HAP-1 (cell line): ENCODE measurements at places on chromosomes 7 and 10.

DNA sequence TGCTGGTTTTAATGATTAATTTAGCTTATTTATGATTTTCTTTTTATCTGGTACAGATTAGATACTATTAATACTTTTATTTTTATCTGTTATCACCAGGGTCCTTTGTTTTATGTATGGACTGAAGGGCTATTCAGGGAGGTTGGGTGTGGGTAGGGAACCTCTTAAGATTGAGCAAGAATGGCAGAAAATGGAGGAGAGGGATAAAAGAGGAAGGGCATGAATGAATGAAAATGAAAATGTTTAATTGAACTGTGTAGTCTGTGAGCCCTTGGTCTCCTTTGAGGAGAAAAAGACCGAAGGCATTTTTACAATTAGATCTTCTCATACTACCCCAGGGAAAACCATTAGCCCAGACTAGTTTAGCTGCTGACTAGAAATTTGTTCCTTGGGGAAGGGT, 93.1 kb downstream of the CDK14 start:
- no peak for DNase-seq

DNA sequence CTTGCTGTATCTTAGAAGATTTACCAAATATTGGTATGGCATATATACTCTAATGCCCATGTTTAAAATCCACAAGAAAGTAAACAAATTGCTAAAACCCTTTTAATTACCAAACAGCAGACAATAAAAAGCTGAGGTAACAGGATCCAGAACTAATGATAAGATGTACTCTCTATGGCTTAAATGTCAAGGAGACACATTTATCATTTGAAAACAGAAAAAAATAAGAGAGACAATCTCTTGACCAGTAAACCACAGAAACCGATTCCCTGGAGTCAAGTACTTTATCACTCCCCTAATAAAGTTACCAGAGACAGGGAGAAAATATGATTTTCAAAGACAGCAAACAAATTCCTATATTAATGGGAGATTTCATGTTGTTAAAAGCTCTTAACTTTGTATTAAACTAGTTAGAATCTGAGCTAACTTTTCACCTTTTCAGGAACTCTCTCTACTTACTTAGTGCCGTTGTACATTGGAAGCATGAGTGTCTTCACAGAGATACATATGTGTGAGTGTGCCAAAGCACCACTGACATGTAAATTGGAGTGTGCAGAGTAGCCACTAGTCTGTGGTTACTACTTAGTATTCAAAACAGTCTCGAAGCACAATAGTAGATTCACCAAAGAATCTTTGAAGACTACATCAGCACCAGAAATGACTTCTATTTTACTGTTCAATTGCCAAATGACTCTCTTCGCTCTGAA, 44.2 kb downstream of the TSPAN12 start:
- DNase-seq: no peak

DNA sequence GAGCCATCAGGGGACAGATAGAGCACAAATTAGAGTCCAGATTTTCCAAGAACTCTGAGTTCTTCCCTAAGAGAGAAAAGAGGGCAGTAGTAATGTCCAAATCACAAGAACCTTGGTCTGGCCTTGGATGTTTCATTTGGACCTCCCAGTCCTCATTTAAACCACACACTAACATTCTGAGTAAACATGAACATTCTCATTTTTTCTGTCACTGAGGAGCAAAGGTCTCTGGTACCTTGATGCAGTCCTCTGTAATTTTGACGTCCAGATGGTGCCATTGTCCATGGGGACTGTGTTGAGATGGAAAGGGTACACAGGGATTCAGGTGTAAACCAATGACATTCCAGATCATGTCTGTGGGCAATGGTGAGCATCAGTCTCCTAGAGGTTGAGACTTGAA, 225.4 kb upstream of the PHYHIPL start:
- DNase-seq: no peak

DNA sequence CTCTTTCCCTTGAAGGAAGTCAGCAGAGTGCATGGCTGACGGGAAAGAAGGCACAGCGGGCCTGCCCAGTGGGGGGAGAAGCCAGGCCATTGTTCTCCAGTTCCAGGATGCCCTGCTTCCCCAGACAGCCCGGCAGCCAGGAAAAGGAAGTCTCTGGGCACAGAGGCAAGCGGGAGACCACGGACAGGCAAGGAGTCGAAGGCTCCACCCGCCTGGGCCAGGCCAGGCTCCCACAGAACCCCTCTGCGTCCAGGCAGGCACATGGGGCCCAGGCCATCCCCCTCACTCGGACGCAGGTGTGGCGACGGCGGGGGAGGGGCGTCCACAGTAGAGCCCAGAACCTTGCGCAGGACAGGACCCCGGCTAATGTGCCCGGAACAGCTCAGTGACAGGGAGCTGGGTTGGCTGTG, 8.7 kb downstream of the GPR146 start:
- DNase-seq: no peak

DNA sequence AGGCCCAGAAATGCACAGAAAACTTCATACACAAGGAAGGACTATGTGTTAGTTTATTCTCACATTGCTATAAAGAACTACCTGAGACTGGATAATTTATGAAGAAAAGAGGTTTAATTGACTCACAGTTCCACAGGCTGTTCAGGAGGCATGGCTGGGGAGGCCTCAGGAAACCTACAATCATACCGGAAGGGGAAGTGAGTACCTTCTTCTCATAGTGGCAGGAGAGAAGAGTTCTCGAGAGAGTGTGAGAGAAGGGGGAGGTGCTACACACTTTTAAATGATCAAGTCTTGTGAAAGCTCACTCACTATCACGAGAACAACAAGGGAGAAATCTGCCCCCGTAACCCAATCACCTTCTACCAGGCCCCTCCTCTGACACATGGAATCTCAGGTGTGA, 16.8 kb upstream of the RAMP3 start:
- no peak for DNase-seq

- no peak for DNase-seq
These were observed 27.1 kb upstream of the GJD4 start for GRCh38 chr10:35577926-35578617.

DNA sequence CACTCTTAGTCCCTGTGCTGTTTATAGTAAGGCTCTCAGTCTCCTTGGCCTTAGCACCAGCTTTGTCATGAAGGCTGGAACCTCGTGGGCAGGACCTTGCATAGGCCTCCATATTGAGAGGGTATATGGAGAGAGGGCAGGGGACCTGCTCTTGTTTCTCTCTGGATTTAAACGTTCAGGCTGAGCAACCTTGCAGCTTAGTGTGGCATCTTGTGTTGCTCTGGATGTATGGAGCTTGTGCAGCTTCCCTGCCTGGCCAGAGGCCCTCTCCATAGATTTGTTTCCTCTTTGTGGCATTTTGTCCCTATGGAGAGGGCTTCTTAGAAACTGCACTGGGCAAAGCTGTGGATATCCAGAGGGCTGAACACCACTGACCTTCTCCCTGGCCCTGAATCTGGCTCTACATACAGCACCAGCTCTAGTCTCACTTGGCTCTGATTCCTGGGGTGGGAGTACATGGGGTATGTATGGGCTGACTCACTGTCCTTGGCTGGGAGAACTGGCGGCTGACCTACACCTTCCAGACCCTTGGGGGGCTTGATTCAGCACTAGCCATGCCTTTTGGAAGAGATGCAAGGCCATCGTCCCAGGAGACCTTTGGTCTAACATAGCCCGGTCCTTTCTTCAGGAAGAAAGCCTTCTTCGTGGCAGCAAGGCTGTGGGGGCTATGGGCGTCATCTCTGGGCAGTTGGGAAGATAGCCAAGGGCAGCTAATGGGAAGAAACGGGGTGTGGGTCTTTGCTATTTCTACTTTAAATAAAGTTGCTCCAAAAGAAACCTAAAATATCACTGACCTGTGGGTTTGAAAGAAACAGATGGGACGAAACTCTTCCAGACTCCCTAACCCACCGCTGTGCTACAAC, 30.5 kb downstream of the ITPRIP start:
- no peak for DNase-seq

DNA sequence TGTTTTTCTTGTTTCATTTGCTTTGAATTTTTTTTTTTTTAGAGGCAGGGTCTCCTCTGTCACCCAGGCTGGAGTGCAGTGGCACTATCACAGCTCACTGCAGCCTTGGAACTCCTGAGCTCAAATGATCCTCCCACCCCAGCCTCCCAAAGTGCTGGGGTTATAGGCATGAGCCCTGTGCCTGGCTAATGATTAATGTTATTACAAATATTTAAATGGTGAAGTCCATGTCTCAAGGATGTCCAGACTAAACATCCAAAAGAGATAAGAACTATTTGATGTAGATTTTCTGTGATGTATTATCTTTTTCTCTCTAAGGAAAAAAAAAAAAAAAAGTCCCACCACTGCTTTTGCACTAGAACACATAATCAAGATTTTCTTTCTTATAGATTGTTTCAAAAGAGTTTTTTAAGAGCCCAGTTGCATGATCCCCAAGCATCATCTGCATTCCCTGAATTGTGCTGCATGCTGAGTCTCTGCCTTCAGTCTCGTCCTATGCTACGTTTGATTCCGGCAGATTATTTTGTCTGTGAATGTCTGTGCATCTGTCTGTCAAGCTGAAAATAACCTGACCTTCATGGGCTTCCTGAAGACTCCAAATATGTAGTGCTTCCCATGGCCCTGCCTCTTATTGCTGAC, 33.4 kb downstream of the MACROH2A2 start:
- DNase-seq: no peak

DNA sequence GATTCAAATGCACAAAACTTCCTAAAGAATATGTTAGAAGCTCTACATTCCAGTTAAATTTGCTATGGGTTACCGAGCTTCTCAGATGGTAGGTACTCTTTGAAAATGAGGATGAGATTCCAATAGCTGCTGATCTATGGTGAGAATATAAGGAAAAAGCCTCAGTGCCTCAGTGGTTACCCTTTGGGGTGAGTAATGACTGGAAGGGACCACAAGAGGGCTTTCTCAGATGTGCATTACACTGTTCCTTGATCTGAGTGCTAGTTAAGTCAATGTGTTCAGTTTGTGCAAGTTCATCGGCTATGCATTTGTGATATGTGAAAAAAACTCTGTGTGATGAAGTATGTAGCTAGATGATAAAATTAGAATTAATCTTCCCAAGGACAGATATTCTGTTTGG, 3.5 kb downstream of the NRCAM start:
- DNase-seq: peak; percentile 59

GRCh38 chr7:158420591-158421340, 166.9 kb downstream of the PTPRN2 start:
- DNase-seq: no peak

DNA sequence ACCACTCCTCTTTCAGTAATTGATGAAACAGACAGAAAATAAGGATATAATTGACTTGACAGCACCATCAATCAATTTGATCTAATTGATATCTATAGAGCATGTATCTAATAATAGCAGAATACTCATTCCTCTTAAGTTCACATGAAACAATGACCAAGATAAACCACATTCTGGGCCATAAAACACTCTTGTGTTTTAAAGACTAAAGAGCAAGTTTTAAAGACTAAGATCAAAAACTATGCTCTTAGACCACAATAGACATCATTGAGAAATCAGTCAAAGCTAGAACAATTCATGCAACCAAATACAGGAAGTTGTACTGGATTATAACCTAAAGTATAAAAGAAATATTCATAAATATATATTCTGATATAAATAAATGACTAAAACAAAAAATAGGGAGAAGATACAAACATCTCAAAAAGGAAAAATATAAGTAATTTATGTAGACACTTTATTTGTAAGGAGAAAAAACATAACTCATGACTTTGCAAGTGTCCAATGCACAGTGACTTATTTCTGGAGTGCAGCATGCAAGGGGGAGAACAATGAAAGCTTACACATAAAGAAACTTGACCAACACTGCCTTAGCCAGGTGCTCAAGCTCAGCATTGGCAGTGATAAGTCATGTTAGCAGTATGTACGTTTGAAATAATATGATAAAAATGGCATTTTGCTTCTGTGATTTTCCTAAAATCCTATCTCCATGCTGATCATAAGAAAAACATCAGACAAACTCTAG, 312.7 kb upstream of the IGFBP3 start:
- no peak for DNase-seq

DNA sequence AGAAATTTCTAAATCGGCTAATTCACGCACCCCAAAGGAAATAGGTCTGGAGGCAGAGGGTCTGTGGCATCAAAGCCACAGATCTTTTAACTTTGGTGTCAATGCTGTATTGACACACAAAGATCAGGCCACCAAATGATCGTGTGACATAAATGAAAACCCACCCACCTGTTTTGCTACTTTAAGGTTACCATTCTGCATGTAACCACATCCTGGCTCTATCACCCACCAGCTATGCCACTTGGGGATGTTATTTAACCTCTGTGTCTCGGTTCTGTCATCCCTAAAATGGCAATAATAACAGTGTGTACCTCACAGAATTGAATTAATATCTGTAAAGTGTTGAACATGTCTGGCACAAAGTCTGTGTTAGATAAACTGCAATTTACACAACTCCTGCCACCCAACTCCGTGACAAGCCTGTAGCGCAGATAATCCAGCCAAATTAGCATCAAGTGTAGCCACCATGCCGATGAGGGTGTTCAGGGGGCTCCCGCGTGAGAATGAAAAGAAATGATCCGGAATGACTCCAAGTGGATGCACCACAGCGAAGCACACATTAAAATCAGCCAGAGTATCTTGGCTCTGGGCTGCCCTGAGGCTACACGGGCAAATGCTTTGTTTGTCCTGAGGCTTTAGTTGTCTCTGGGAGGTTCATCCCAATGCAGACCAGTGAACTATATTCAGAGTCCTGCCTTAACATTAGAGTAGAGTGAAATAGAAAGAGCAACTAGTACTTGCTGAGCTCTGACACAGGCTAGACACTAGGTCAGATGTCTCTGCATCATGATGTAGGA, 158.4 kb upstream of the NEBL start:
- DNase-seq: no peak

GRCh38 chr10:123884907-123885381, 6.7 kb downstream of the CPXM2 start:
- DNase-seq: no peak

DNA sequence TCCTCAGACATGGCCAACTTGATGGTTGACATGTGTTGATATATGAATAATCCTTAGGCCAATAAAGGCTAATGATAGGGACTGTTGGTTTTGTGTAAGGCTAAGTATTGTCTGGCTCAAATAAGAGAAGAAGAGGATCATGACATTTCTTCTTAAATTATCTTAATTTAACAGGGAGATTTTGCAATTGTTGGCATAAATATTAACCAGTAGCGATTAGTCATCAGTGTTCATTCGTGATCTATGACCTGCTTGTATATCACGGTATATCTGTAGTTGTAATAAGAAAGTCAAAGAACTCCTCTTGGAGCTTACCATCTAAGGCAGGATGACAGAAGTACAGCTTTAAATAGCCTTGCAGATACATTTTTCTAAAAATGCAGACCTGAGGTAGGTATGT, 196.4 kb downstream of the CREB5 start:
- DNase-seq: no peak

DNA sequence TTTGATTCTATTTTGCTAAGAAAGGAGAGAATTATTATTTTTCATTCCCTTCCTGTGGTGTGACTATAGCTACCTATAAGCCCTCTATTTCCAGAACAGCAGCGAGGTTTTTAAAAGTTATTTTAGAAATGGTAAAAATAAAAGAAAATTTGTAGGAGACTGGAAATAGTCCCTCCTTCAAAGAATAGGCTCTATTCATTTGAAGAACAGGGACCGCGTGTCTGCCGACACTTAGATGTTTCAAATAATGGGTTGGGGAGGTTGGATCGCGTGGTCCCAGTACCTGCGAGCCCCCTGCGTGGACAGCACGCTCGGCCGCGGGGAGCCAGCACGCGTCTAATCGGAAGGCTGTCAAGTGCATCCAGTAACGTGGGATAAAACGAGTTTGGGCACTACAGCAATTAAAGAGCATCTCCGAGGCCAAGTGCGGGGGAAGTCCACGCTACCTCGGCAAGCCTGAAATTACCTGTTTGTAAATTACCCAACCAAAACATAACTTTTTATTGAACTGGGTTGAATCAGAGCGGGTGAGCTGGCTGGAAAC, 1.0 kb downstream of the CACNA2D1 start:
- peak; percentile 27 for DNase-seq
